ENCODE measurements at places on chromosomes 7 and 10.

DNA sequence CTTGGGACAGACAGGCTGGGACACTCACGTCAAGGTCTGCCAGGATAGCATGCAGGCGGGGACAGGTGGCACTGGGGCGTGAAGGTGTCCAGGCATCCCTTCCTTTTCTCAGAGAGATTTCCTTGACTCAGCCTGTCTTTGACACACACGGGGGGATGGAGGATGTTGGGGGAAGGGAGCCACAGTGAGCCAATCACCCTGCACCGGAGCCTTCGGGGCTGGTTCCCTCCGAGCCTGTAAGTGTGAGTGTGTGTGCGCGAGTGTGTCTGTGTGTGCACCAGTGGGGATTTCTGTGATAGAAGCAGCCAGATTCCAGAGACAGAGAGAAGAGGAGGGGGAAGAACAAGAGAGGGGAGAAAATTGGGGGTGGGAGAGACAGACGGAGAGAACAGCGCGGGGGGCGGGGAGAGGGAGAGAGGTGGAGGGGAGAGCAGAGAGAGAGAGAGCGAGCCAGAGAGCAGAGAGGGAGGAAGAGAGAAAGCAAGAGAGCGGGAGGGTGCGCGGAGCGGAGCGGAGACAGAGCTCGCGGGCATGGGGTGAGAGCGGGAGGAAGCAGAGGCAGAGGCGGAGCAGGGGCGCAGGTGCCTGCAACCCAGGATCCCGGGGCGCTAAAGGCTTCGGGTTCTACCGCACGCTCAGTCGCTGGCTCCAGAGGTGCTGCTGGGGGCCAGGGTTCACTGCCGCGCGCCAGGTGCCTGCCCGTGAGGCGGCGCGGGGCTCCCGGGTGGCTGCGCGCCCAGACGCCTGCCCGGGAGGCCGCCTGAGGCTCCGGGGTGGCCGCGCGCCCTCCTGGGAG lies 466 bp upstream of the GPR26 start:
- DNase-seq: no peak

- DNase-seq: no peak
These were observed 6.2 kb downstream of the BZW2 start for GRCh38 chr7:16652240-16652583.

- DNase-seq: no peak
These were observed 26.0 kb downstream of the CCDC71L start for GRCh38 chr7:106634958-106635357.

- no peak for DNase-seq
These were observed 8.5 kb upstream of the RSBN1L start for GRCh38 chr7:77687747-77688144.

DNA sequence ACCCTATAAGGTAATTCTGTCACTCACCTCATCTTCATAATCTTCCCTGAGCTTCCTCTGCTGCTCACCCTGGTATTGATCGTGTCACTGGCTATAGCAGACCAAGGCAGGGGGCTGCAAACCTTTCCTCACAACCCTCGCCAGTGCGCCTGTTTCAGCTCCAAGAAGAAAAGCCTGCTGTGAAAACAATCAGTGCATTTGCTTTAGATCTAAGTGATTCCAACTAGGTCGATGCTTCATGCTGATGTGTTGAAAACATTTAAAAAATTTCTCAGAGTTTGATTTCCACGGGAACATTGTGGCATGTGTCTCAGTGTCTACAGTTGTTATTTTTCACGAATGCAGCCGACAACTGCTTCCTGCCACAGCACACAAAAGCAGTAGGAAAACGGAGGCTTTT lies 27.3 kb downstream of the POU6F2 start:
- DNase-seq: no peak

DNA sequence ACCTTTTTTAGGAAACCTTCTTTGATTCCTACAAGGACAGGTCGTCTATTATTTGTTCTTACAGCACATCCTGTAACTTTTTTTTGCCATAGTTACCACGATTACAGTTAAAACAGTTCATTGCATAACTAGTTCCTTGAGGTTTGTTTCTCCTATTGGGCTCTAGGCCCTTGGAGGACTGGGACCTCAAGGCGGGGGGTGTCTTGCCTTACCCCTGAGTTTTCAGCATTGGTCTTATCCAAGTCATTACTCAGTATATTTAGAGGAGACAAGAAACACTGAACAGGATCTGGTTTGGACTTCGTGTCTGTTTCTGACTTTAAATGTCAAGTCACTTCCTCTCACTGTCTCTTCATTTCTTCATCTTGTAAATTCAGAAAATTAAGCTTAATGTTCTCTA lies 369.8 kb downstream of the SDK1 start:
- no peak for DNase-seq
